ENCODE measurements at places on chromosomes 1 and 21.

DNA sequence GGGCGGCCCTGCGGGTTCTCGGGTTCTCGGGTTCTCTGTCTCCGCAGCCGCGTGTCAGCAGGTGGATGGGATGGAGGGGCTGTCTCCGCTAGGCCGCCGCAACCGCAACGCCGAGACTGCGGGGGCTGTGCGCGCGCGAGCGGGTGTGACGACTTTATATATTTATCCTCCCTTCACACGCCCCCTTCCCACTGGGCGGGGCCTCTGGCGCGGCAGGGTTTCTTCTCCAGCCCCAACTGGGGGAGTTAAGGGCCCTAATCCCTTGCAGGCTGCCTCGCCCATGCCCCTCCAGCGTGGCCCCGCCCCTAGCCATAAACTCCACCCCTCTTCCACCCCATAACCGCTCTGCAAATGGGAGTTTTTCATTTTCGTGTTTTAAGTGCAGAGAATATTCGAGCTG is 3.4 kb downstream of the IGSF21 start:
- peaks cover 84% of the 10 kb centered on the region for H3K27me3 ChIP-seq
- no peaks in the 10 kb centered on the region for H3K36me3 ChIP-seq
- H3K4me3 ChIP-seq: peak overlapping the region; percentile 10
- peaks cover 8% of the 10 kb centered on the region for H3K4me1 ChIP-seq
- no peak overlapping the region for H3K27ac ChIP-seq

DNA sequence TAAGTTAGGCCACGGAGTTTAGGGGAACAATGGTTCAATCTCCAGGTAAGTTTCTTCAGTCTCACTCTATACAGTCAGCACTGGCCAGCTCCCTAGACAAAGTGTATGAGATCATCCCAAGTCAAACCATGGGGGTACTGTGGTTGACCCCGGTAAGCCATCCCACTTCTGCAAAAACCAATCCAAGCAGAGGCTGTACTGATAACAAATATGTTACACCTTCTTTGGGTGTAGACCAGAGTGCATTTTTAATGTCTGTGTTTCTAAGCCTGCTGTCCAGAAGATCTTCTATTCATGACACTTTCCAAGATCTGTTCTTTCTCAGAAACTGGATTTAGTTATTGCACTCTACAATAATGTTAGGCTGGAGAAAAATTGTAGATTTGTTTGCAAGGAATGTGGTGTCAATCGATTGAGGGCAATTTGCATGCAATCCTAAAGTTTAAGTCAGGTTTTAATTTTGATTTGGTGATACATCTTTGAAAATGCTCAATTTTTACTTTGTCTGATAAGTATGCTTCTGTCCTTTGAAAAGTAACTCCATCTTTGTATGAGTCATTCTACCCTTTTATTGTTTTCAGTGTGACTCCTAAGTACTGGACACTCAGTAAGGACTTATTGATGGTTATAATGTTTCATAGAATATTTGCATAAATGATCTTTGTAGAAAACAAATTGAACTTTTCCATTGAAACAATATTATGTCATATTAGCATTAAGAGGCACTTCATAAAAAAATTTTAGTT is 152.4 kb downstream of the HLX start:
- no peaks in the 10 kb centered on the region for H3K36me3 ChIP-seq
- ATAC-seq: no peak
- H3K27ac ChIP-seq: no peak overlapping the region
- H3K27me3 ChIP-seq: no peaks in the 10 kb centered on the region
- peaks cover 13% of the 10 kb centered on the region for H3K4me1 ChIP-seq

GRCh38 chr1:186680245-186681061 is at the start of gene PTGS2:
Gene PTGS2 (minus strand): TSS chr1:186680423. CDS start chr1:186680290, 133 bp downstream.
- H3K36me3 ChIP-seq: no peaks in the 10 kb centered on the region
- ATAC-seq: peak; percentile 70
- peak within 1 kb of the TSS; percentile 59 for H3K4me3 ChIP-seq

- H3K36me3 ChIP-seq: no peaks in the 10 kb centered on the region
- H3K27ac ChIP-seq: peak overlapping the region; percentile 89
- peaks cover 32% of the 10 kb centered on the region for H3K4me1 ChIP-seq
- no peaks in the 10 kb centered on the region for H3K27me3 ChIP-seq
- ATAC-seq: no peak
Measured at GRCh38 chr1:154384650-154385489, 20.3 kb upstream of the IL6R start.

DNA sequence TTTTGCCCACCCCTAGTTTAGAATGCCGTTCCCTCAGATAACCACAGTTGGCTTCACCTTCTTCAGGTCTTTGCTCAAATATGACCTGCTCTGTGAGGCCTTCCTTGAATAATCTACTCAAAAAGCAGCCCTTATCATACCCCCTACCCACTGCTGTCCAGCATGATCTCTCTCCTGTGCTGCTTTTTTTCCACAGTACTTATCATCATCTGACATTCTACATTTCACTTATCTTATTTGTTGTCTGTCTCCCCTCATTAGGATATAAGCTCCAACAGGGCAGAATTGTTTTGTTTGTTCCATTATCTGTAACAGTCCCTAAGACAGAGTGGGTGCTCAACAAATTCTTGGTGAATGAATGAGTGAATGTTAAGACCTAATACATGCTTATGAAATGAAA is 18.1 kb downstream of the USP24 start:
- ATAC-seq: no peak
- no peak overlapping the region for H3K4me3 ChIP-seq
- no peaks in the 10 kb centered on the region for H3K27me3 ChIP-seq

DNA sequence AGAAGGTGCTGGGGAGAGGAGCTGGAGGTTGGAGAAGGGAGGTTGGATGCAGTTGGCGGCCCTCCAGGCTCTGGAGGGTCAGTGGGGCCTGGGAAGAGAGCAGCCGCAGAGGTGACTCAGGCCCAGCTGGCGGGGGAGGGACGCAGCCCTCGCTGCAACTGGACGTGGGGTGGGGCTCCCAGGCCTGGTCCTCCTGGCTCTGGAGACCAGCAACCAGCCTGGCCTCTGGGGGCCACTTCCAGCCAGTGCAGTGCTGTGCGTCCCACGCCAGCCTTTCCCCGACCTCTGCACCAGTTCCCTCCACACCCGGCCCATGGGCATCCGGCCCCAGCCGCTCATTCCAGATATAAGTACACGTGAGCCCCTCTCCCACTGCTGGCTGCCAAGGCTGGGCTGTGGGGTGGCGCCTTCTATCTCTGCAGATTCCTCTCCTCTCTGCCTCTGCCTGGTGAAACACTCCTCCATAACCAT is 38.0 kb upstream of the COL18A1 start:
- peaks cover 69% of the 10 kb centered on the region for H3K27me3 ChIP-seq
- no peak overlapping the region for H3K27ac ChIP-seq
- peaks cover 8% of the 10 kb centered on the region for H3K4me1 ChIP-seq
- ATAC-seq: no peak
- H3K4me3 ChIP-seq: no peak overlapping the region

DNA sequence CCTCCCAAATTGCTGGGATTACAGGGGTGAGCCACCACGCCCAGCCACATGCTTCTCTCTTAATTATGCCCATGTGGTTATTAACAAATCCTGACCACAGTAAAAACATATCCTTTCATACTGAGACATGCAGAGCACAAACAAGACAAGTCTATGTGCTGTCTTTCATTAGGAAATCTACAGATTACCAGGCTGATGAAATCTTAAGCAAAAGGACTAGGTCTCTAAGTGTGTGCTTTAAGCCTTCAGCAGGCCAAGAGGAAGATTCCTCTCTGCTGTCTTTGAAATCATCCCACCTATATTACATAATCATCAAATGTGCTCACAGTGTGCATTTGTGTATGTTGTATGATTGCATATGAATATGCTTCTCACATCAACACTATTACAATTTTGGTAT is 419.3 kb downstream of the KCTD3 start:
- ATAC-seq: no peak
- no peaks in the 10 kb centered on the region for H3K27me3 ChIP-seq
- no peaks in the 10 kb centered on the region for H3K4me1 ChIP-seq

GRCh38 chr1:192263436-192263835 is 53.4 kb upstream of the RGS21 start:
- no peak overlapping the region for H3K4me3 ChIP-seq
- no peaks in the 10 kb centered on the region for H3K36me3 ChIP-seq
- no peak for ATAC-seq
- H3K27ac ChIP-seq: no peak overlapping the region
- H3K4me1 ChIP-seq: no peaks in the 10 kb centered on the region

DNA sequence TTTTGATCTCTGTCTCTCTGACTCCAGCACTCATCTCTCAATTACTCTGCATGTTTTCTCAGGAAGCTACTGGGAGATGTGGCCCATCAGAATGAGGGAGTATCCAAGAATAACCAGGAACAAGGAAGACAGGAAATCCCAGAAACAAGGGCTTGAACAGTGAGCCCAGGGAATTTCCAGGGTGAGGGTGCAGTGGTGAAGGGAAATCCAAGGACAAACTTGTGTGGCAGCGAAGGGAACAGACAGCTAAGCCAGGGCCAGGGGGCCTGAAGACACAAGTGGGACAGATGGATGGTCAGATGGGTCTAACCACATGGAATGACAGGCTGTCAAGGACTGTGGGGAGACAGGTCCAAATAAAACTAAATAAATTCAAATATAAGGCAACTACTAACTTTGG is 121.8 kb upstream of the ERRFI1 start:
- H3K36me3 ChIP-seq: no peaks in the 10 kb centered on the region
- H3K4me1 ChIP-seq: no peaks in the 10 kb centered on the region
- no peak overlapping the region for H3K4me3 ChIP-seq
- H3K27ac ChIP-seq: no peak overlapping the region
- ATAC-seq: no peak
- H3K27me3 ChIP-seq: peaks cover 67% of the 10 kb centered on the region

- no peaks in the 10 kb centered on the region for H3K27me3 ChIP-seq
- no peaks in the 10 kb centered on the region for H3K36me3 ChIP-seq
- H3K4me3 ChIP-seq: no peak overlapping the region
- peak overlapping the region; percentile 53 for H3K27ac ChIP-seq
- H3K4me1 ChIP-seq: peaks cover 60% of the 10 kb centered on the region
Measured at GRCh38 chr1:27563341-27563590, 40.7 kb downstream of the AHDC1 start.

GRCh38 chr1:169015464-169015863 is 91.0 kb upstream of the ATP1B1 start:
- H3K4me1 ChIP-seq: peaks cover 5% of the 10 kb centered on the region
- H3K4me3 ChIP-seq: no peak overlapping the region
- no peak overlapping the region for H3K27ac ChIP-seq
- no peaks in the 10 kb centered on the region for H3K36me3 ChIP-seq

DNA sequence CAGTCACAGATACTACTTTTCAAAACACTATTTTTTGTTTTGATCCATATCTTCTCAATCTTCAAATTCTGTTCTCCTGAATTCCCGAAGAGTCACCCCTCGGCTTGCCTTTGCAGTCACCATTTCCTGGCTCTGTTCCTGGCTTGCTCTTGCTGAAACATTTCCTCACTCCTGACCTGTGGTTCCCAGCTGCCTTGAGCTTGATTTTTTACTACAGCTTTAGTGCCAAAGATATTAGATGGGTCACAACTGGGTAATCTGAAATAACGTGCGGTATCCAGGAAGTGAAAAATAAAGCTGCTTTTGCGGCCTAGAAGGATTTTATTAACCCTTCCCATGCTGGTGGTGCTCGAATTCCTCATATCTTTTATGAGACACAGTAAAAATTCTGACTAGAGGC is 318.8 kb downstream of the PCP4 start:
- no peaks in the 10 kb centered on the region for H3K27me3 ChIP-seq
- H3K27ac ChIP-seq: no peak overlapping the region
- no peaks in the 10 kb centered on the region for H3K4me1 ChIP-seq
- no peak overlapping the region for H3K4me3 ChIP-seq

DNA sequence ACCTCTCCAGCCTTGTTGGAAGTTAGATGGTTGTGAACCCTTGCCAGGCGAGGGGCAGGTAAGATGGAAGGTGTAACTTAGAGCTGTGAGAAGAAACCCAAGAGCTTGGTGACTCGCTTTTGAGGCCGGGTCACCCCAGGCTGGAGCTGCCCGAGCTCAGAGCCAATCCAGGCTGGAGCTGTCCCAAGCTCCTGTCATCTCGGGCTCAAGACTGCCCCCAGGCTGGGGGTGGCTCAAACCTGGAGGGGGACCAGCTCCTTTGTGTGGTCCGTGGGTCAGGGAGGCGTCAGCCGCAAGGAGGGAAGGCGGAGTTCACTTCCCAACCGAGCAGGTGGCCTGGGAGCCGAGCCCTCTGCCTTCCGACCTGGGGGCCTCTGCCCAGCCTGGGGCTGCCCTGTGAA is 2.0 kb downstream of the HUNK start:
- H3K27ac ChIP-seq: no peak overlapping the region
- peaks cover 67% of the 10 kb centered on the region for H3K27me3 ChIP-seq
- H3K4me3 ChIP-seq: peak overlapping the region; percentile 68
- ATAC-seq: no peak

- H3K27me3 ChIP-seq: peaks cover 31% of the 10 kb centered on the region
- no peak overlapping the region for H3K27ac ChIP-seq
- H3K4me3 ChIP-seq: no peak overlapping the region
- peak; percentile 50 for ATAC-seq
Measured at GRCh38 chr1:162396201-162396906, 14.8 kb downstream of the C1orf226 start.

- no peak overlapping the region for H3K27ac ChIP-seq
- no peak overlapping the region for H3K4me3 ChIP-seq
- no peaks in the 10 kb centered on the region for H3K27me3 ChIP-seq
- H3K4me1 ChIP-seq: no peaks in the 10 kb centered on the region
Measured at GRCh38 chr1:44300852-44301251, 54.2 kb downstream of the ERI3 start.

- peak overlapping the region; percentile 78 for H3K4me3 ChIP-seq
- H3K4me1 ChIP-seq: peaks cover 15% of the 10 kb centered on the region
- peaks cover 11% of the 10 kb centered on the region for H3K36me3 ChIP-seq
- peak; percentile 84 for ATAC-seq
Measured at GRCh38 chr1:11664336-11665065, 501 bp downstream of the FBXO6 start.

- H3K36me3 ChIP-seq: no peaks in the 10 kb centered on the region
- H3K27me3 ChIP-seq: no peaks in the 10 kb centered on the region
- peaks cover 18% of the 10 kb centered on the region for H3K4me1 ChIP-seq
- no peak for ATAC-seq
- no peak overlapping the region for H3K27ac ChIP-seq
Measured at GRCh38 chr1:76287917-76288316, 213.4 kb downstream of the ST6GALNAC3 start.

DNA sequence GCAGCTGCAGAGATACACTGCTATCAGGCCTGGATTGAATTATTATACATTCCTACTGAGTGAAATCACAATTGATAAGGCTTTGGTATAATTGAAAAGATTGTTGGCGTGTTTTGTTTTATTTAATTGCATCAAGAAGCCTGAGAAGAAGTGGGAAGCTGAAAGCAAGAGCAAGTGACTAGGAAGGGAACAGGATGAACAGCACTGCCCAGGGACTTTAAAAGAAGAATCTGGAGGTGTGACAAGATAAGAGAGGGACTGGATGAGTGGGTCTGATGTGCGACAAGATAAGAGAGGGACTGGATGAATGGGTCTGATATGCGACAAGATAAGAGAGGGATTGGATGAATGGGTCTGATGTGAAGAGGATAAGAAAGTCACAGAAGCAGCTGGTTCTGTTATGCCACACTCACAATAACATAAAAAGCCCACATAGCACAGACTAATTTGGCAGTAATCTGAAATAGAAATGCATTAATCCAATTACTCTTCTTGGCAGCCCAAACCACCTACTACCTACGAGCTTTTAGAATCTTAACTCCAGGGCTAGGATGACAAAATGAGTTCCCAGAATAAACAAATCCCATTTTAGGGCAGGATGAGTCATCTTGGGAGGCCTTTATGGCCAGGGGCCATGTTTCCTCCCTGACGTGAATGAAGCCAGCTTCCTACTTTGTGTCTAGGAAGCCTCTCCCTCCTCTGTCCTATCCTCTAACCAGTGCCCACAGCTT is 129.7 kb downstream of the DUSP10 start:
- no peaks in the 10 kb centered on the region for H3K4me1 ChIP-seq
- H3K27me3 ChIP-seq: no peaks in the 10 kb centered on the region
- ATAC-seq: no peak
- no peaks in the 10 kb centered on the region for H3K36me3 ChIP-seq
- H3K4me3 ChIP-seq: no peak overlapping the region
- no peak overlapping the region for H3K27ac ChIP-seq

All from stimulated activated memory B cell treated with anti-CD40 and anti-IgM and Interleukin-4, amounts not matched to agents 10 μg/mL and 1 μg/mL and 100 μg/mL, for 72 hours (primary cell).